ENCODE measurements at places on chromosomes 2 and 18.

DNA sequence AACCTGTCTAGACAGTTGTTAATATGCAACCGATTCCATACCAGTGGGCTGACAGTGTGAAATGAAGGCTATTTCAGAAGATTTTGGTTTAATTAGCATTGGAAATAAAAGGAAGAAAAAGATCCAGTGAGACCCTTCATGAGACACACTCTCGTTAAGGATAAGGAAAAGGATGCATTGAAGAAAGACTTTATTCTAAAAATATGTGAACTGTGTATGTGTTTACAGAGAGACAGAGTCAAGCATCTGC is 2.1 kb downstream of the KLF7 start:
- no peak for DNase-seq

- no peak for DNase-seq
These were observed 7.0 kb downstream of the NDUFV2 start for GRCh38 chr18:9109523-9109922.

- DNase-seq: no peak
These were observed 48.5 kb downstream of the SERPINB7 start for GRCh38 chr18:63823516-63824219.

- no peak for DNase-seq
These were observed 20.5 kb downstream of the SLC3A1 start for GRCh38 chr2:44295633-44296359.

GRCh38 chr2:101830555-101830954 is 133.0 kb downstream of the MAP4K4 start:
- DNase-seq: no peak

GRCh38 chr2:198004921-198005829 is 200.8 kb downstream of the PLCL1 start:
- no peak for DNase-seq

DNA sequence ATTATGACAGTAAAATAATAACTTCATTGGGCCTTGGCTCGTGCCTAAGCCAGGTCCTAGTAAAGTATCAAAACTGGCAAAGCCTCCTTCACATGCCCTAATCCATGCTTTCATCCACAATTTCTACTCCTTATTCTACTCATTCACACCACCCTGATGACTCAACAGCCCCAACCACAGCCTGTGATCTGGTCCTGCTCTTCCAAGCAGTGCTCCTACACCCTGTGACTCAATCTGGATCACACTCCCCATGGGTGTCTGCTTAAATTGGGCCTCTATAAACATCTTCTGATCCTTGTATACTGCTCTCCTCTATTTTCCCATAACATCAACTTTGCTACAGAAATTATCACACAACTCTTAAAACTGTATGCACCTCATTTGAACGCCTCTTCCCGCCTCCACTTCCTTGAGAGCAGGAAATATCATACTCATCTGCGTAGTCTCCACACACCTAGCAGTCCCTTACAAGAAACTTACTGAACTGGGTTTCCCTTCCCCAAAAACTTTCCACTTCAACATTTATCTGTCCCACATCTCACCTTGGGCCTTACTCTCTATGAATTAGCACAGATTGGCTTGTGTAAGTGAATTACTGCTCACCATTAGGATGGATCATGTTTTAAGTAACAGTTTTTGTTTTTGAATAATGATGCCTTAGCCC is 15.9 kb downstream of the GTF3C3 start:
- no peak for DNase-seq

- no peak for DNase-seq
These were observed 391.6 kb downstream of the NBAS start for GRCh38 chr2:15169326-15170069.

DNA sequence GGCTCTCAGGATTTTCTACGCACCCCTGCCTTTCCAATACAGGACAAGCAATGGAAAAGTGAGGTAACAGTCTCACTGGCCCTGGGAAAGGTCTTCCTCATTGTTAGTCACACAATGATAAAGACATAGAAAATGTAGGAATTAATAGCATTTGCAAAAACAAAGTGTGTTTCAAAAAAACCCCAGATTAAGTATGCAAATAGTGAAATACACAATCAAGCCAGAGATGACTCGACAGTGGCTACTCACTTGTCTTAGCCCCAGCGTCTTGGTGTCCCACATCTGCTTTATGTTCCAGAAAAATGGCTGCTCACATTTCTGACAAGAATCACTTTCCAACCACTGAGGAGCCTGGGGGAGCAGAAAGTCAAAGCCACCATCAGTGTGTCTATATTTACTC is 47.0 kb upstream of the AP1S3 start:
- DNase-seq: no peak

DNA sequence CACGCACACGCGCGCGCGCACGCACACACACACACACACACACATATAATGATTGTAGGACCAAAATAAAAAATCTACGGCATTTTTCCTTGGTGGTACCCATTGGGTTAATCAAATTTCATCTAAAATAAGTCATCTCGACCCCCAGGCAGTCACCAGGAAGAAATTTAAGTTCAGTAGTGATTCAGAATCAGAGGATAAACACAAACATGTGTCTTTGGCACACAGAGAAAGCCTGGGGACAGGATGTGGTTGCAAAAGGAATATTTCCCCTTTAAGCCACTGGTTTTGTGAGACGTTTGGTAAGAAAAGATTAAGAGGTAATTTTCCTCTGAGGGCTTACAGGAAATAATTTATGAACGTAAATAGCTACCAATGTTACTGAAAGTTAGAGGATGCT is 171.6 kb upstream of the PIEZO2 start:
- DNase-seq: no peak

GRCh38 chr18:79553154-79553553 is 126.4 kb upstream of the CTDP1 start:
- DNase-seq: no peak

GRCh38 chr2:215271446-215271845 is 40.4 kb upstream of the ATIC start:
- DNase-seq: no peak

- DNase-seq: peak; percentile 62
These were observed 463.7 kb downstream of the CDH2 start for GRCh38 chr18:27713037-27713737.

GRCh38 chr2:21256006-21256405 is 132.2 kb downstream of the TDRD15 start:
- DNase-seq: no peak

- DNase-seq: no peak
These were observed 48.1 kb downstream of the NUP35 start for GRCh38 chr2:183172220-183172887.

DNA sequence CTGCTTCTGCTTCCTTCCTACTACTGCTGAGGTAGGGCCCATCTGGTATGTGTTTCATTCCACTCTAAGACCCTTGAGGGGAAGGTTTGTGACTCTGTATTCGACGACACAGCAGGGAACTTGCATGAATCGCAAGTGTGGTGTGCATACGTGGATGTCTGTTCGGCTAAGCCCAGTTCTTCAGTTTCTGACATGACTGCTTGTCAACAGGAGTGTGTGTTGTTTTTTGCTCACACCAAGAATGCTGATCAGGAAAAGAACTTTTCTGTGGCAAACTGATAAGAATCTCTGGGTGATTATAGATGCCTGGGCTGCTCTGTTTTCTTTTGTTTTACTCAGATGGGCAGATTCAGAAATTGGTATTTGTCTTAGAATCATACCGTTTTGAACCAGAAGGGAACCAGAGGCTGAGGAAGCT is 22.0 kb downstream of the TNFRSF11A start:
- DNase-seq: no peak

DNA sequence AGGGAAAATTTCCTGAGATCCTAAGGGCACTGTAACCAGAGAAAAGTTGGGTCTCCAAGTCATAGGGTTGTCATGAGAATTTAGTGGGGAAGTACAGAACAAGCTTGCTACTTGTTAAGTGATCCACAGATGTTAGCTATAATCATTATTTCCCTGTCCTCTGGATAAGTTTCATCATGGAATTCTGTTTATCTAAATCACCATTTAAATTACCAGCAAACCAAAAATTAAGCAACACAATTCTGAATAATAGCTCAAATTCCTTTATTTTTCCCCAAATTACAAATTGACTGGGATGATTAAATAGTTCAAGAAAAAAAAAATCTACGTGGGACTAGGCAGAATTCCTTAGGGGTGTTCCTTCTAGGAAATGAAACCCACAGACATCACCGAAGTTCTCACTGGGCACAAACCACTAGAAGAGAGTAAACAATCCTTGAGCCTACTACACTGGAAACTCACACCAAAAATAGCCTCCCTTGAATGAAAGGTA is 159.5 kb downstream of the COL6A3 start:
- no peak for DNase-seq

DNA sequence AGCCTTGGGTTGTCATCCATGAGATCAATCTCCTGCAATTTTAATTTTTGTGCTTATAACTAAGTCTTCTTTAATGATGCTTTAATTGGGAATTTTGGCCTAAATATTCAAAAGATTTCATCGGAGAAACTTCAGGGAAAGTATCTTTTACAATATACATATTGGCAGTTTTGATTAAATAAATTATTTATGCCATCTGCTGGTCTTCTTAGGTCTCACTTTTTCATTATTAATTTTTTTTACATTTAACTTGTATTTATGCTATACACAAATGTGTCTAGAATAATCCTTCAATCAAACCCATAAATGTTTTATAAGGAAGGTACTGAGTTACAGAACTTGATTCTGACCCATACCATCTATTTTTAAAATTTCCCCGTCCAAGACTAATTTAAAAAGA is 95.1 kb upstream of the XPO1 start:
- DNase-seq: no peak

DNA sequence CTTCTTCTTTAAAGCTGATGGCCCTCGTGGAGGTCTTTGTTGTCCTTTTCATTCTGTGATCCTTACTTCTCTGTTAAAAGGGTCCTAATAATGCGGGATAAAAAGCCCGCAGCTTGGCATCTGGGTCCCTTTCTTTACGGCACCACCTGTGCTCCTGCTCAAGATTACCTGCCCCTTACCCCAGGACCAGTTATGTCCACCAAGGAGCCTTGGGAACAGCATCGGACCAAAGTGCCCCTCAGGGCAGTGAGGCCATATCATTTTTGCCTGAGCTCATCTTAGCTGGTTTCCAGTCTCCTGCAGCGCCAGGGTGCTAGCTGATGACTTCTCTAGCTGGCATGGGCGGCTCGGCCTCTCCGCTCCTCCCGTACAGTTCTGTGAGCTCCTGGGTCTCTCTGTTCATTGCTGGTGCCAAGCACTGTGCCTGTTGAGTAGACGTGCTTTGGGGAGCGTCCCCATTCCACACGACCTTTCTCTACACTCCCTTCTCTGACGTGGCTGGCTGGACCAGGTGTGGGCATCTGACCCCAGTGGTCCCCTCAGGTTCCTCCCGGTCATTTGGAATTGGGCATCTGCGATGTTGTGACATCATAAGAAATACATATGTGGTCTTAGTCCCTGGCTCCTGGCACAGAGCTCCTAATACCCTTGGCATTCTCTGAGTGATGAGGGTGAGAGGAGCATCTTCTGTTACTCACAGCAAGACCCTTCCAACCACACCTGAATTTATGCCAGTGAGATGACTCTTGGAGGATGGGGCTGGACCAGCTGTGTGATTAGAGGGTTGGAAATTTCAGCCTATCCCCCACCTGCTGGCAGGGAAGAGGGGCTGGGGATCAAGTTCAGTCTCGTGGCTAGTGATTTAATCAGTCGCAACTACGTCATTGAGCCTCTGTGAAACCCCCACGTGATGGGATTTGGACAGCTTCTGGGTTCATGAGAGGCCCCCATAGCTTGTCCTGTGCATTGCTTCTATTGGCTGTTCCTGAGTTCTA is 134.2 kb upstream of the HS6ST1 start:
- DNase-seq: no peak

DNA sequence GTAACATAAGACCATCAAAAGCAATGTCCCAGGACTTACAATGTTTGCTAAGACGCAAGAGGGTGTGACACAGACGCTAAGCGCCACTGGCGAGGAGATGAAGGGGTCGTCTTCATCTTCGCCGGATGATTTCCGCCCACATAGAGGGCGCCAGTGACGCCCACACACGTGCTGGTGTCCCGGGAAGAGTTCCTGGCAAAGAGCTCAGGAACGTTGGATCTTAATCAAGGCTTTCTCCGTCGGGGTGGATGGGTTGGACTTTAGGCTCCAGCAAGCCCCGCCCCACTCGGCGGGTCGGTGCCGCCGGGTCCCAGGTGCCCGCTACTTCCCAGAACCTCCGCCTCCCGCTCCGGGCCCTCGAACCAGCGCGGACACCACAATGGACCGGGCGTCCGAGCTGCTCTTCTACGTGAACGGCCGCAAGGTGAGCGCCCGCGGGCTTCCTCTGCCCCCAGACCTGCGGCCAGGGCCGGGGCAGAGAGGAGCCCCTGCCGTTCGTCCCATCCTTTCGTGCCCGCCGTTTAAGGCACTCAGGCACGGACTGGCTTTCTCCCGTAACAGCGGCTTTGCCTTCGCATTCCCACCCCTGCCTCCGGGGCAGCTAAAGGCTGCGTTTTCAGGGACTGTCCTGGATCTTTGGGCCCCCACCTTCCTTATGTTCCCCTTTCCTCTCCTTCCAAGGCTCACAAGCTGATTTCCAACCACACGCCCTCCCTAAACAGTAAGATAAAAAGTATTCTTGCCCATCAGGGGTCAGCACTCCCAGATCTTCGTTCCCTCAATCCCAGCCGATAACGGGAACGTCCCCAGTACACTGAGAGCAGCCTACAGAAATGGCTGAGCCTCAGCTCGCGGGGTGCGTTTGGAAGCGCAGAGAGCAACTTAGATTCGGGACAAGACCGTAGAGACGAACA is at the start of gene AOX1:
Gene AOX1, plus strand, starts transcription at position 285 of the 914 bp plus-strand sequence. Its CDS starts 95 bp downstream, at position 380.
- DNase-seq: peak; percentile 15

GRCh38 chr2:223846515-223846914 is 9.1 kb upstream of the AP1S3 start:
- DNase-seq: no peak

GRCh38 chr2:59871830-59872229 is 681.6 kb downstream of the BCL11A start:
- DNase-seq: no peak

DNA sequence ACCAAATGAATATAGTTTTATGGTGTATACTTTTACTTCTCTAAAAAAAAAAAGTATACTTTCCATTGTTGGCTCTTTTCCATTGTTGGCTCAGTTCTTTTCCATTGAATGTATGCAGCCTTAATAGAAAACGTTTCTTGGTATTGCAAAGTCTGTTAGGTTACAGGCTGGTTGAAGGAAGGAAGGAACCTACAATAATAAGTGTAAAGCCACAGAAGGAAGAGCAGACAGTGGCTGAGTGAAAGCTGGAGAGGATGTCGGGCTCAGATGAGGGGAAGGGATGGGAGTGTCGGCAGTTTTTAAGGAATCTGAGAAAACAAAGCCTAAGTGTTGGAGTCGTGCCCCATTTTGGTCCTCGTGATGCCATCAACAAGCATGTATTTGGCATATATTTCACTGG is 6.8 kb downstream of the COPS8 start:
- DNase-seq: no peak

DNA sequence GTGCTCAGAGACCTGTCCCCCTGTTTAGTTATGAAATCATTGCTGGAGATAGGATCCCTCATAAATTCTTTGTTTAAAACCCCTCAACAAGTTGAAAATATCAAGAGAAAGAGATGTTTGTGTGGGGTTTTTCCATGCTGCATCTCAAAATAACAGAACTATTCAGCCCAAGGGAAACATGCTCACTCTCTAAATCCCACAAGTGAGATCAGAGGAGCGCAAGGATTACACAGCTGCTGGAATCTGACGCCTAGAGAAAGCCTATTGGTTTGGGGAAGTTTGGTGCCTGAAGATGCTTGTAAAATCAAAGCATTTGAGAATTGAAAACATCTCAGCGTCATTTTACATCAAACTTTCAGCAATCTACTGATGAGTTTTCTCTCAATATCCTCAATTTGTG is 7.9 kb downstream of the FSHR start:
- no peak for DNase-seq

GRCh38 chr2:200121931-200122330 is 166.5 kb downstream of the MAIP1 start:
- DNase-seq: no peak

GRCh38 chr2:11155381-11156035 is at the start of gene SLC66A3:
TSS of gene SLC66A3 (plus strand) at chr2:11155467. CDS start at chr2:11155547, 80 bp downstream.
- DNase-seq: peak; percentile 81
